ENCODE measurements at places on chromosomes 2 and 18. TPM values are rescaled to one million over a fixed set of nuclear protein-coding genes. Genes with fewer than 3 reads are reported as not detected.

DNA sequence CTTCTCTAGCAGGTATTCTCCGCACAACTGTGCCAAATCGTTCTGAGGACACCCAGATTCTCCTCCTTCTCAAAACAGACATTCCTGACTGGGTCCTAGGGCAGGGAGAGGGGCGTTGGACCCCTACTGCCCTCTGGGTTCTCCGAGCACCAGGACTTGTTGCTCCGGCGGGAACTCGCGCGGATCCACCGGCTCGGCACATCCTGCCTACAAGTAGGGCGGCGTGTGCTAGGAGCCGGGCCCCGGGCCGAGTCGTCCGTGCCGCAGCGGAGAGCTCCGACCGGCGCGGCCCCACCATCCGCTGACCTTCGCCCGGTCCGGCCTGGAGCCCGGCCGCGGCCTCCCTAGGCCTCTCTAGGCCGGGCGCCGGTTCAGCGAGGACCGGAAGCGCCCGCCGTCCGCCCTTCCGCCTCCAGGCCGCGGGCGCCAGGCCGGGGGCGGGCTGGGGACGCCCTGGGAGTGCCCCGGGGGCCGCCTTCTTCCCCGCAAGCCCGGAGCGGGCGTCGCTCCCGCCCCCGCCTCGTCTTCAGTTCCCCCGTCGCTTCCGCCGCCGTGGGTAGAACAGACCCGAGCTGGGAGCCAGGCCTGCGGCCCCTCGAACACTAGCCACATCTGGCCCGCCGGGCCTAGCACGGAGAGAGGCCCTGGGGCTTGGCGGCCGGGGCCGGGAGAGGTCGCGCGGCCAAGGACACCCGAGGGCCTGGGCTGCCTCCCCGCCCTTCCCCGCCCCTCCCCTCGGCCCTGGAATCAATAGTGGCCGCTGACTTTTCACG is 7.6 kb upstream of the ONECUT2 start:
- no peak for DNase-seq

DNA sequence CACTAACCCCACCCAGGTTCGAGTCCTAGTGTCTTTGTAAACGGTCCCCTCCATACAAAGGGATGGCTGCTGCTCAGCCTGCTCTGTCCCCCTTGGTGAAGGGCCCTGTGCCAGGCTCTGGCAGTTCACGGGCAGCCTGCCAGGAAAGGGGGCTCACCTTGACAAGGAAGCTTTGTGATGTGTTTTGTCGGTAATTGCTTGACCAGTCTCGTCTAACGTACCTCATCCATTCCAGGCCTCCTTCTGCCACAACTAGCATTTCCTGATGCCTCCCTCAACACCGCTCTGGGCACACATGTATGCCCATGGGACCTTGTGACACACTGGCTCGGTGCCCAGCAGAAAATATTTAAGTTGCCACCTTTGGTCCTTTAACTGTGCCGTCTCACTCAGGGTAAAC is 171.9 kb downstream of the KLHL29 start:
- no peak for DNase-seq

- no peak for DNase-seq
Observed at GRCh38 chr2:177735318-177735803, 337.2 kb downstream of the PDE11A start.

DNA sequence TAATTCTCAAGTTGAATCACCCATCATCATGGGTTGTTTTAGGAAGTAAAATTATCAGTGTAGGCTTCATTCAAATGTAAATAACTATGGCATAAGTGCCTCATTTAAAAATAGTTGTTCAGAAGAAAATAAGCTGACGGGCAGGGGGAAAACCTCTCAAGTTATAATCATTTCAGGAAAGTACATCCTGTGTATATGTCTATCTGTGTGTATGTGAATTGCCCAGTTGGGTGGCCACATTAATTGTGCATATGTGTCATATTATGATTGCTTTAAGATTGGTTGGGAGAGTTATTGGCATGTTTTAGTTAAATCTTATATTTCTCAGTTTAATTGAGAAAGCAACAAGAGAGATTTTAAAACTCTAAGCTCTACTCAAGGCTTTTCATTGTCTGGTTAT is 282.8 kb upstream of the VWC2L start:
- no peak for DNase-seq

DNA sequence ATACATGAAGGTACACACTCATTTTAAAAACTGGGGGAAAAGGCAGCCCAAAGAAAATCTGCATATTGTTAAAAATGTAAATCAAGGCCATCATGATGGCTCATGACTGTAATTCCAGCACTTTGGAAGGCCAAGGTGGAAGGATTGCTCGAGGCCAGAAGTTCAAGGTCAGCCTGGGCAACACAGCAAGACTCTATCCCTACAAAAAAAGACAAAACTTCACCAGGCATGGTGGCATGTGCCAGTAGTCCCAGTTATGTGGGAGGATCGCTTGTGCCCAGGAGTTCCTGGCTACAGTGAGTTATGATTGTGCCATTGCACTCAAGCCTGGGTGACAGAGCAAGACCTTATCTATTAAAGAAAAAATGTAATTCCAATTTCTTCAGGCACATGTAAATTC is 34.6 kb upstream of the TMEM247 start:
- no peak for DNase-seq

The ANKRD62 gene
- not detected for polyA plus RNA-seq

All from AG04450 (cell line).